ENCODE measurements at places on chromosomes 2 and 18.

DNA sequence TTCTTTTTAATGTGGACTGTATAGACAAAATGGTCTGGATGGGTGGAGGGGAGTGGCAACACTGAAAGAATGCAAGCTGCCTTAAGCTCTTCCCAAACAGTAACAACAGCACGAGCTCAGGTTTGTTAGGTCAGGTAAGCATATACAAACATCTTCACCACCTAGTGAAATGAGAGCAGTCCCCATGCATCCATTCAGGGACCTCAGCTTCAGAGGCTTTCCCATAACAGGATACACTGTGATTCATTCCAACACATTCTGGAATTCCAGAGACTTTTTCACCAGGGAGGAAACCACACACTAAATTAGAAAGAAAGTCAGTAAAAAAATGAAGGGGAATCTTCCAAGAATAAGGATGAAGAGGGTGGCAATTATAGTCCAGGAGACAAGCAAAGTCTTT lies 50.4 kb upstream of the BZW1 start:
- DNase-seq, result no peak

- DNase-seq, result no peak
Observed at GRCh38 chr18:34942276-34942675, 98.9 kb upstream of the MAPRE2 start.

DNA sequence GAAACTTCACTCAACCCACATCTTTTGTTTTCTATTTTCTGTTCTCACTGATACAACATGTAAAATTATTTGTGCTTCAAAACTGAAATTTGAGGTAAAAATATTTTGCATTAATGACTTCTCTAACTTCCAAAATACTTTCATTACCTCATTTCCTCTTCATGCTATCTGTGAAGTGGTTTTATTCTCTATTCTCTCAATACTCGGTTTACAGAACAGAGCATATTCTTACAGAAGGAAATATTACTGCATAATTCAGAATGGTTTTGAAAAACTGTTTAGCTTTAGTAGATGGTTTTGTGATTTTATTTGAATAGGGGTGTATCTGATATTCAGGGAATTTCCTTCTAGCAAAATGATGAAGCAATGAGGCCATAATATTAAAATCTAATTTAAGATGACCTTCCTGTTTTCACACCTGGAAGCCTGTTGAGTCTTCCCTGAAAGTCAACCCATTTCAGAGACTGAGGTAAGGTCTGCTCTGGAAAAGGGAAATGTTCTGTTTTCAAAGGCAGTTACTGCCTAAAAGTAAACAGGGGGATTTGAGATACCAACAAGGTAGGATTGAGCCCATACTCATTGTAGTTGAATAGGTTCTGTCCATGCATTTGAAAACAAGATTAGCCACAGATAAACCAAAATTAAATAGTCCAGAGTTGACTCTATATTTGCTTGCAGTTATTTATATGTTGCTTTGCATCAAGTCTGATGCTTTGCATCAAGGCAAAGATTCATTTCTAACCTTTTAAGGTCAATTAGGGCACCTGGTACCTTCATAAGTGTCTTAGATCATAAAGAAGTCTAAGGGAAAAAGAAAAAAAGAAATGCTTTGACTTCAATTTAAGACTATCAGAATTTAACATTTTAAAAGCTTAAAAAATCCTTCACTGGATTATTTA lies 50.8 kb upstream of the PEX13 start:
- DNase-seq, result no peak

- DNase-seq, result no peak
Observed at GRCh38 chr18:78977637-78978348, 1.8 kb upstream of the SALL3 start.

- DNase-seq, result no peak
Observed at GRCh38 chr2:183162362-183162761, 38.1 kb downstream of the NUP35 start.

Data from SJSA1 (cell line).